Natural killer cell treated with Interleukin-12 subunit alpha and Interleukin-12 subunit beta and Interleukin-15 and Interleukin-18, amount 100 ng/mL, for 72 hours (primary cell): ENCODE measurements at places on chromosomes 5 and 9.

DNA sequence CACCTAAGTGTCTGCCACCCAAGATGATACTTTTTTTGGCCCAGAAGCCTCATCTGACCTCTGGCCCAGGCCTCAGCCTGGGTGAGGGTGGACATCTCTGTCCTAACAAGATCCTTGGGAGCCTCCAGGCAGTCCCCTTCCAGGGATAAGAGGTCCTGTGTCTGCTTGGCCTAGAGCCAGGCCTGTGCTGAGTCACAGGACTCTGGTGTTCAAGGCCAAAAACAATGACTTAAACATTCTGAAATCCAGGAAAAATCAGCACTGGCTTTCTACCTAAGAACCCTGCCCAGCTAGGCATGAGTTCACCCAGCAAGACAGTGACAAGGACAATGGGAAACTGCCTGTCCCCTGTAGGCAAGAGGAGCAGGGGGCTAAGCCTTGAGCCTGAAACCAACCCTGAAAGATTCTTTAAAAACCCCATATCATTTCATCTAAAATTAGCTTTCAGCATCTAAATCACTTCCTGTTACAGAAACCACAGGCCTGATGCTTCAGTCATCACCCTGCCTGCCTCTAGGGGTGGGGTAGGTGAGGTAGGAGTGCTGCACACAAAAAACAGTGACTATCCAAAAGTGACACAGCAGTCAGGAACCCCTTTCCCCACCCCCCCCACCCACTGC lies 29.9 kb downstream of the CSF2 start:
- DNase-seq, result peak; percentile 81

GRCh38 chr5:174282391-174282790 lies 236.9 kb downstream of the NSG2 start:
- no peak for DNase-seq

GRCh38 chr5:123035360-123035917 lies 1.1 kb downstream of the PPIC start:
- DNase-seq, result no peak

GRCh38 chr9:130938652-130939404 lies at the start of gene FIBCD1:
TSS of gene FIBCD1 (minus strand) at chr9:130939247. CDS start at chr9:130938607, 640 bp downstream.
- DNase-seq, result no peak

DNA sequence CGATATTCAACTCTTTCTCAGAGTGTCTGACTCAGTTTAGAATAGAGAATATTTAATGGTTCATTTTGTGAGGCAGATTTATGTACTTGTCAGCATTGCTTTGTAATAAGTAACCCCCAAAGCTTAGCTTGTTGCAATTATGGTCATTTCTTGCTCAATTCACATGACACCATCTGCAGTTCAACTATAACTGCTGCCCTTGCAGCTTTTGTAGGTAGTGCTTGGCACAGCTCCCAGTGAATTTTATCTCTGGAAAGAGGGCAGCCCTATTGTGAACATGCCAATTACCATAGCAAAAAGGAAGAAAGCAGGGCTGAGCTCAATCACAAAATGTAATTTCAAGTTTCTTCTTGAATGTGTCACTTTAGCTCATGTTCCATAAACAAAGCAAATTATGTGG lies 1587.7 kb upstream of the ACO1 start:
- DNase-seq, result no peak

GRCh38 chr5:79552984-79553383 lies 39.0 kb upstream of the HOMER1 start:
- no peak for DNase-seq

DNA sequence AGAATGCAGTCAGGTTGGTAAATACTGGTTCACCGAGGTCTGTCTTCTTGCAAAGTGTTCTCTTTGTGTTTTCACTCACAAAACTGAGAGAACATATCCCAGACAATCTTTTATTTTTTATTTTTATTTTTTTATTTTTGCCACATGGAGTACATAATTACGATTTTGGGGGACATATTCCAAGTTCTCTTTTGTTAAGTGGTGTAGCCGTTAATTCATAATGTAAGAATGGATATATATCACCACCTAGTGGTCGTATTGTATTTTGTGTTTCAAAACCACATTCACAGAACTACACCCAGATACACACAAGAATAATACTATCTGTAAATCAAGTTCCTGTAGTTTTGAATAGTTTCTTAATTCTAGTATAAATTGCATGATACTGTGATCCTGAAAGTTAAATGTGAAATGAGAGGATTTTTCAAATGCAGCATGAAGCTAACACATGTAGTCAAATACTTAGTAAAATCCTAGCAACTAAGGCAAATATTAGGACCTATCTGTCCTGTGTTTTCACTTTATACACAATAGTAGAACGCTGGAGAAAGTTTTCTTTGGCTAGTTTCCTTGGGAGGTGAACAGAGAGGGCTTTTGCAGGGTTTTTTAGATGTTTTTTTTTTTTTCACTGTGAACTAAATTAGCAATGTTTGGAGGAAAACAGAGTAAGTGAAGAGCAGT lies 92.7 kb downstream of the VCAN start:
- no peak for DNase-seq

- DNase-seq, result no peak
These were observed 40.3 kb upstream of the CDKN2B start for GRCh38 chr9:22049411-22049810.

DNA sequence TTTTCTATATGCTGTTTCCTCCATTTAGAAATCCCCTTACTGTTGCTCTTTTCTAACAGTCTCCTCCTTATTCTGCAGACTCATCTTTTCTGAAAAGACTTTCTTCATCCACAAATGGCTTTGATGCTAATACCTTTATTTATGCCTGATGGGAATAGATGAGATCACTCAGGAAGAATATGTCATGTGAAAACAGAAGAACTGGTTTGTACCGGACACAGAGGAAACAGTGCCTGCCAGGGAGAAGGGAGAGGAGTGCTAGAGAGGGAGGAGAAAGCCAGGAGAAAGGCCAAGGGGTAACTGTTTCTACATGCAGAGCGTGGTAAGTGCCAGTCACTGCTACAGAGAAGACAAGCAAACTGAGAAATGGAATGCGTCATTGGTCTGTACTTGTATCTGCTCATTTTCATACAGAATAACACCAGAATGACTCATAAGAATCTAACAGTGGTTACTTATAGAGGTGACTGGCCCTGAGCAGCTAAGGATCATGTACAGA lies 45.9 kb upstream of the PJA2 start:
- no peak for DNase-seq

- no peak for DNase-seq
These were observed 29.6 kb upstream of the TAF1L start for GRCh38 chr9:32665101-32665500.

GRCh38 chr5:42810834-42811590 lies 680 bp downstream of the SELENOP start:
- DNase-seq, result no peak

GRCh38 chr9:75451505-75451904 lies 363.2 kb downstream of the OSTF1 start:
- no peak for DNase-seq

DNA sequence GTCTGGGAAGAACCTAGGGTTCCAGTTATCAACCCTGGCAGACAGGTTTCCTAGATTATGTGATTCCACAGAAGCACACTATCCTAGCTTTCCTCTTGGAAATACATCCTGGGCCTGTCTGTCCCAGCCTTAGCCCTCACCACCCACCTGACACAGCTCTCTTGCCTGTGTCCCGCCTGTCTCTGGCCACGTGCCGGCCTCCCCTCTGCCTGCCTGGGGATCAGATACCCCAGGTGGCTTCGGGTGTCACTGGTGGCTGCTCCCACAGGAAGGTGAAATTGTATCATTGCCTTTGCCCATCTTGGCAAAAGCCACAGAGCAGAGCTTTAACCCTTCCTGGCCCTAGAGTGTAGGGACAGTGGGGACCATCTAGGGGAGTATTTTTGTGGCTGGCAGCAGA lies 6.2 kb downstream of the COL27A1 start:
- DNase-seq, result no peak

DNA sequence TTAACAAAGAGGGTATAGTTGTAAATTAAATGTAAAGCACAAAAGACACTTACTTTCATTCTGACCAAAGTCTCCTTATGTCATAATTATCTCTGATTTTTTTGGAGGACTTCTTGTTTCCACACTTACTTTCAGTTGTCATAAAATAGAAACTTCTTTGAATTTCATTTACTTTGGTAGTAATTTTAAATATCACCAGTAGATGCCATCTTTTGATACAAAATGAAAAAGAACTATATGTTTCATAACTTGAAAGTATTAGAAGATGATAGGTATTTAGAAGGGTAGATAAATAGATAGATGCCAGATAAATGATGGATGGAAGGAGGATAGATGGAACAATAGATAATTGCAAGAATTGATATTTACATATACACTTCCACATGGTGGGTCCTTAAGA lies 1865.3 kb upstream of the CDH9 start:
- no peak for DNase-seq

DNA sequence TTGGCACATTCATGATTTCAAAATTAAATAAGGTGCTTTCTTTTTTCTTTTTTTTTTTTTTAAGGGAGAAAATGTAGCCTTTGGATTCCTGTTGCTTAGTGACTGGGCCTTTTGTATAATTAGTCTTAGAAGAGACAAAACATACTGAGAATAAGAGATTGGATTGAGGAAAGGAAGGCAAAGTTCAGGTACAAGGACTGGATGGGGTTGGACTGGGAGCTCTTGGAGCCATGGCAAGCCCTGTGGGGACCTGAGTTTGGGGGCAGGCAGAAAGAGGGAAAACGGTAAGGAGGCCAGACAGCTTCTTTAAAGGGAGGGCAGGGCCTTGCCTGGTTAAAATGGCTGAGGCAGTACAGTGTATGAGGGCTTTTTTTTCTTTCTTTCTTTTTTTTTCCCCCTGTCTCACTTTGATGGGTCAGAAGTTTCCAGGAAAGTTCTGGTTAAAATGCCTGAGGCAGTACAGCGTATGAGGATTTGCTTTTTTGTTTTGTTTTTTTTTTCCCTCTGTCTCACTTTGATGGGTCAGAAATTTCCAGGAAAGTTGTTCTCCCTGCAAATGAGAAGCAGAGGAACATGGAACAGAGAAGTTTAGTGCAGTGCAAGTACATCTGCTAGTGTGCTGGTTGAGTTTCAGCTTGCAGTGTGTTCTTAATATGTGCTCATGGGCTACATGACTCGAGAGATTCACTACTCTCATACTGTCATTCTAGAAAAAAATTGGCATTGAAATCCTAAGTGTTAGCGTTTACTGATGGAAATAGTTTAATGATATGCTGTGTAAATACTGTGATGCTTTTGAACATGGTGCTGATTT lies 16.8 kb downstream of the SNX18 start:
- DNase-seq, result no peak

DNA sequence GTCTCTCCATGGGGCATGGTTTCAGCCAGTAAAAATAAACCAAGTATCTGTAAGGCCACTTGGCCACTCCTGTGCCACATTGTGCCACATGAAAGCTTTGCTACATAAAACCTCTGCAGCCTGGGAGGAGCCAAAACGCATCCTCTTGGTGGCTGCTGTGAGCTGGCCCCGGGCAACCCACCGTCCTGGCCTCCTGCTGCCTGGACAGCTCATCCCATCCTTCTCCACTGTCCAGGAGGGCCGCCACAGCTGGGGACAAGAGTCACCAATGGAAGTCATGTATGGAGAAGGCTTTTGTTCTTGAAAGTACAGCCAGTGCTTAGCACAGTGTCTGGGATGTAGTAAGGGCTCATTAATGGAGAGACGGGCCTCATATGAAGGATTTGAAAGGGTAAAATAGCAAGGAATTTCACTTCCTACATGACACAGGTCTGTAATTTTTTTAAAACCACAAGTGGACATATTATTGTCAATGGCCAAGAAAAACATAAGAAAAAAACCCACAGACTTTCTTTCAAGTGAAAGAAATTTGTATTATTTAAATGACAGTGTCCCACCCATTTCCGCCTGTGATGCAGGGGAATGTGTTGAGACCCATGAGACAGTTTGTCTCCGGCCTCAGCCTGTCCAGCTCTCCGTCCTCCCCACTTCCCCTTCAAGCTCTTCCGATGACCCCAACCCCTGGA lies 6.6 kb downstream of the PTGES start:
- DNase-seq, result no peak

DNA sequence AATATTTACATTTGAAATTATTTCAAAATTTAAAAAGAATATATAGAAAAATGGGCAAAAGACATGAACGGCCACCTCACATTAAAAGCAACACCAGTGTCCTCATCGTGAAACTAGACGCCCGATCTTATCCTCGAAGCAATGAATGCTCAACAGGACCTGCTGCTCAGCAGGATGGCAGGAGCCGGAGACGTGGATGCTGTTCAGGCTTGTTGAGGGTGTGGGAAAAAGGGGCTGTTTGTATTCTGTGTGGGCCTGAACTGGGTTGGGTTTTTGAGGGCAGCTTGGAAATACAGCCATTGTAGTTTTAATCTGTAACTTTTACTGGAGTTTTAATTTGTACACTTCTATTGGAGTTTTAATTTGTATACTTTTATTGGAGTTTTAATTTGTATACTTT lies 20.3 kb downstream of the EXOC3 start:
- DNase-seq, result no peak

DNA sequence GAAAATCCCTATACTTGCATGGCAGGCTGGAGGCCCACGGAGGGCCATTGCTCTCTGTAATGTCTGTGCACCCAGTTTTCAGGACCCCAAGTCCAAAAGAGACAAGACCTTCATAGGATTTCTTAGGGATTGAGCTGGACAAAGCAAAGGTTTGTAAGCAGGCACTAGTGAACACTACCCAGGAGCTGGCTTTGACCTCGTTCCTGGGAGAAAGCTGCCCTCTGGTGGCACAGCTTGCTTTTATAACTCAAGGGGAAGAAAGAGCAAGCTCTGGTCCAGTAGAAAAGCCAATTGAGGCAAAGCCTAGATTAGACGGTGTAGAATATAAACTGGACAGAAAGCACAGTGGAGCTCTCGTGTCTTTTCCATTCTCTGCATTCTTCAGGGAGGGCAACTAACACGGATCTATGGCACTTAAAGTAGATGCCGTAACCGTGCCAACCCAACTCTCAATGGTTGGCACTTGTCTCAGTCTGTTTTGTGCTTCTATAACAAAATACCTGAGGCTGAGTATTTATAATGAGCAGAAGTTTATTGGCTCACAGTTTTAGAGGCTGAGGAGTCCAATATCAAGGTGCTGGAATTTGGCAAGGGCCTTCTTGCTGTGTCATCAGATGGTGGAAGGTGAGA lies 7.9 kb downstream of the GABRP start:
- DNase-seq, result no peak

DNA sequence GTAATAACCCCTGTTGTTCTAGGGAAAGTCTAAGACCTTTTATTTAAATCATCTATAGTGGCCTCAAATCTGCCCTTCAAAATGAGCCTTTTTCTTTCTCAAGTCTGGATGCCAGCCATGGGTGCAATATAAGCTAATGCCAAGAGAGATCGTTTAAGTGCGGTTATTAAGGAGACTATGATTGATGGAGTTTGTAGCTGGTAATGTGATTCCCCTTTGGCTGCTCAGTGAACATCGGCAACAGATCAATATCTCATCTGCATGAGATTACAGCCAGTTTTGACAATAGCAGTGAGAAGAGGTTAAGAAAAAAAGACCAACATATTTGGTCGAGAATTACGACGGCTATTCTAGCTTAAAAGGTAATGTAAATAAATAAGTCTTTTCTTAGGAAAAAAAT lies 1049.4 kb upstream of the NUDT12 start:
- no peak for DNase-seq

GRCh38 chr5:132394667-132395259 lies 25.3 kb downstream of the SLC22A5 start:
- no peak for DNase-seq
